SHP77 (cell line): ENCODE measurements at places on chromosomes 3 and 15.

DNA sequence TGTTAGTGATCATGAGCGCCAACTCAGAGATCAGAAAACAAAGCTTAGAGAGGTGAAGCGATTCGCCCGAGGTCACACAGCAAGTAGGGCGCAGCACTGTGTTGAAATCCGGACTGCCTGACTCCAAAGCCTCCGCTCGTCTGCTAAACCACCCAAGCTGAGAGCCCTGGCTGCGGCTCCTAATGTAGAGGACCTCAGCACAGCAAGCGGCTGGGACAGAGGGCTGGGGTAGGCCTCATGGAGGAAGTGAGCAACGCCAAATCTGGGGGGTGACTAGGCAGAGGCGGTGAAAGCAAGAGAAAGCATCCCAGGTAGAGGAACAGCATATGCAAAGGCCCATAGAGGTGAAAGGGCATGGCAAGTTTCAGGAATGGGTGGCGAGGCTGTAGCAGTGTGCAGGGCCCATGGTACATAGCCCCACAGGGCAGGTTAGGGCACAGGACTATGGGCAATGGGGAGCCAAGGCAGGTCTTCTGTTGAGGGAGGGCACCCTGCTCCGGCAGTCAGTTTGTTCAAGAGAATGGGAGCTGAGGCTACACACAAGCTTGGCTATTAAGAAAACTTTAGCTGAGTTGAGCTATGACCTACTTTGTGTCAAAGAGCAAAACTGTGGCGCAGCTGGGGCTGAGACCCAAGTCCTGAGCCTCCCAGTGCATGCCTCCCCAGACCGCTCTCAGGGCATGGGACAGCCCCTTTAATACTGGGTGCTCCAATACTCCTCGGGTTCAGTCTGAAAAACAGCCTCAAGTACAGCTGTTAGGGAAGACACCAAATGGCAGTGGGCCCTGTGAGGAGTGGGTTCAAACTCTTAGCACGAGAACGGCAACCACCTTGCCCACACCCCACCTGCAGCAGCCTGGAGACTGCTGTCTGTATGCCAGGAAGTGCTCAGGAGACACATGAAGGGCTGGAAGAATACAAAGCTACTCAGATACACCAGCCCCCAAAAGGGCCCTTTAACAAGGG lies 988 bp upstream of the CFAP92 start:
- no peak for DNase-seq

DNA sequence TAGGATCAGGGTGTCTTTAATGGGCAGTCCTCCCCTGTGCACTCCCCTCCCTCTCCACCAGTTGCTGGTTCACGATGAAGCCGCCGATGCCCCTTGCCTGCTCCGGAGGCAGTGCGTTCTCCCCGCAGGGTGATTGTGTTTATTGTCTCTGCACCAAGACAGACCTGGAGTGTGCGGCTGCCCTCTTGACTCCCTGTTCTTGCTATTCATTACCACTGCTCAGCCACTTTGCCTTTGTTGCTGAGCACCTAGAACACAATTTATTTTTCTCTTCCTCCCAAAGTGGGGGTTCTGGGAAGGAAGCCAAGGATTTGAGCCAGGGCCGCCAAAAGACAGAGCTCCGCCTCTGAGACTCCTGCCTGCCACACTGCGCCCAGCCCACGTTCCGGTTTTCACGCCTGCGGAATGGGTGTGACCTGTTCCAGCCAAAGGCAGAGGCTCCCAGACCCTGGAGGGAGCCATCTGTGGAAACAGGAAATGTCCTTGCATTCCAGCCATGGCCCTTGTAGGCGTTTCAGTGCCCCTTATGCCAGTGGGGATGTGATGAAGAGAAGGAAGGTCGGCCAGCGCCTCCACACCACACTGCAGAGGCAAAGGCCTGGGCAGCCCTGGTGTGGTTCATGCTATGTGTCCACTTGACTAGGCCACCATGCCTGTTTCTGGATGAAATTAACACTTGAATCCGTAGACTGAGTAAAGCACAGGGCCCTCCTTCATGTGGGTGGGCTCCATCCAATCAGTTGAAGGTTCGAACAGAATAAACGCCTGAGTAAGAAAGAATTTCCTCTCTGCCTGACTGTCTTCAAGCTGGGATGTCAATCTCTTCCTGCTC lies 85.8 kb downstream of the HMG20A start:
- no peak for DNase-seq

DNA sequence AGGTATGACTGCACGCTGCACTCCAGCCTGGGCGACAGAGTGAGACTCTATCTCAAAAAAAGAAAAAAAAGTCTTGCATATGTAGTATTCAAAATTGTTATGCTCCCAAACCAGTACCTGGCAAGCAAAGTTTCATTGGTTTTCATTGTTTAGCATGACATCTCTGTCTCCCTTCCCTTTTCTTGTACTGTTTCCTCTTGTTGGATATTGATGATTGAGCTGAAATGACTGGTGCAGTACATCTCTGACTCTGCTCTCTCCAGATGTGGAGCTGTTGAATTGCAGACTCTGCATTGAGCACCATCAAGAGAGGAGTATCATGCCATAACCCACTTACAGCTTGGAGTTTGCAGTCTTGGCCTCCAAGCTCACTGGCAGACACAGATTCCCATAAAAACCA lies 77.2 kb downstream of the FAM81A start:
- no peak for DNase-seq

DNA sequence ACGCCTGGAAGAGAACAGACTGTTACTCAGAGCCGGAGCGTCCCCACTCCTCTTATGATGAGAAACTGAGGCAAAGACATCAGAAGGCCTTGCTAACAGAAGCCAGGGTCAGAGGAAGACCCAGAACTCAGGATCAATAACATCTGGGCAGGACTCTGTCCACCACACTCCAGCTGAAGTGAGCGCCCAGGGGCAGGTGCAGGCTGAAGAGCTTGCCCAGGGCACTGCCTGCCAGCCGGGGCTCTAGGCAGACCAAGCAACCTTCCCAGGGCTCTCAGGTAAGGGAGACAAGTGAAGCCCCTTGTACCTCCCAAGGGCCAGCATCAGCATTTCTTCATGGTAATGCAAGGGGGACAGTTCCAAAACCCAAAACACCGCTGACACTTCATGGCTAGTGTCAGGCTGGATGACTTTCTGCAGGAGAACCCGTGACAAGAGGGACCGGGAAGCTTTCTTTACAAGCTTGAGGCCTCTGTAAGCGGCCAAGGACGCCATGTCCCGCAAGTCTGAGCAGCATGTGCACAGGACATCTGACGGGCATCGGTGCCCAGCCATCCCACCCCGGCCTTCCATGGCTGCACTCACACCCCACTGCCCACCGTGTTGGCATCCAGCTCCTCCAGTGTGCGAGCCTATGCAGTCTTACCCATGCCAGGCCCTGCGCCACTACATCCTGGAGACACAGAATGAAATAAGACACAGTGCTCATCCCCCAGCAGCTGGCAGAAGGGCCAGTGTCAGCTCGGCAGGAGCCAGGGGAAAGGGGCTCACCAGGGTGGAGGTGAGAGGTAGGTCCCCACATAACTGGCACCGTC lies 14.1 kb downstream of the XXYLT1 start:
- DNase-seq: no peak
